Esophagus squamous epithelium (tissue), 5 donors: ENCODE measurements at places on chromosomes 7 and 10.

- no peak for DNase-seq
- H3K36me3 ChIP-seq, result no peaks in the 10 kb centered on the region
- no peaks in the 10 kb centered on the region for H3K4me1 ChIP-seq
- no peak overlapping the region for H3K27ac ChIP-seq
- no peak overlapping the region for H3K4me3 ChIP-seq
Observed at GRCh38 chr10:112025228-112025627, 158.3 kb downstream of the GPAM start.

- H3K27ac ChIP-seq, result peak overlapping the region; percentile 41
- no peak overlapping the region for H3K4me3 ChIP-seq
- peaks cover 12% of the 10 kb centered on the region for H3K4me1 ChIP-seq
Observed at GRCh38 chr10:51302316-51302715, 228.0 kb downstream of the PRKG1 start.

GRCh38 chr7:25216837-25217236 is 11.4 kb downstream of the NPVF start:
- no peak for DNase-seq
- no peak overlapping the region for H3K4me3 ChIP-seq
- H3K4me1 ChIP-seq, result no peaks in the 10 kb centered on the region
- peaks cover 6% of the 10 kb centered on the region for H3K27me3 ChIP-seq

DNA sequence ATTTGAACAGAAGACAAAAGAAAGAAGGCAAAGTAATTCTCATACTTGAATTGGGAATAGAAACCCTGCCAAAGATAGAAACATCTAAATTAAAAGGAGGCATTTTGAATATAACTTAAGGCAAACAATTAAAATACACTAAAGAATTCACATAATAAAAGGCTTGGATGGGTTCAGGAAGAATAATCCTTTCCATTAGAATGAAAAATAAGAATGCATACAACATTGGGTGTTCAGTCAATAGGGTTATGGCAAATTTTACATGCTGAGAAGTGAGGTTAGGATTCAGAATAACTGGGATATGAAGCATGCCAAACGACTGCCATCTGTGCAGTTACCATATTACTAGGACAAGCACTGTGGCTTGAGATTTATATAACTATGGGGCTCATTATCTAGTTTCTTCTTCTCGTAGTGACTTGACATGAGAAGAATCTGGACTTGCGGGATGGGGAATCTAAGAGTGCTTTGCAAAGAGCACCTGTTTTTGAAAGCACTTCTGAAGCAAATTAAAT is 326.5 kb downstream of the THSD7A start:
- H3K4me1 ChIP-seq, result no peaks in the 10 kb centered on the region
- H3K27me3 ChIP-seq, result no peaks in the 10 kb centered on the region
- no peak overlapping the region for H3K27ac ChIP-seq

DNA sequence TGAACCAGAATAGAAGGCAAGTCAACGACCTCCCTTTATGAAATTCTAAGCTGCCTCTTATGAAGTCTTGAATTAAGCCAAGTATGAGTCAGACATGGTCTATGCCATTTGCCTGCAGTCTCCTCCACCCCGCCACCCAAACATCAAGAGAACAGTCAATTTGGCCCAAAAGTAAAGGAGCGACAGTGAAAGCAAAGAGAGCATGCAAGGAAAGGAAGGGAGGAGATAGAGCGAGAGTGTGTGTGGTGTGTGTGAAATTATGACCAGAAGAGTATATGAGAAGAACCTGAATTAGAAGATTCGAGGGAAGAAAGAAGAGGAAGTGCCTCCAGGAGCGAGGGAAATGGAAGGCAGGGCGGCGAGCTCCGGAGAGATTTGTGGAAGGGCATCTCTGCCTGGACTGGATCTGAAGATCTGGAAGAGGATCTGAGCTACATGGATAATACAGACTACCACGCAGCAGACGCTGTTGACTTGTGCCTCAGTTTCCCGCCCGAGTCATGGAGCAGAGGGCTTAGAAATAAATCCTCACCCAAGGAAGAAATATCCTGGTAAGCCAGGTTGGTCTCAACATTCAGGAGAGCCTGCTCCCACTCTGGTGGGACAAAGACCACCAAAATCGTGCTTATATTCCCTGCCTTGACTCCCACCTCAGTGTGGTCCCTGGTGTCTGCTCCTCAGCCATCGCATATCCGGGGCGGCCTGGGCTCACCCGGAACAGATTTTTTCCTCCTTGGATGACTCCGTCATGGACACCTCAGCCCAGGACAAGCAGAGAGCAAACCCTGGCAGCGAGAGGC is 459 bp downstream of the ZDHHC6 start:
- H3K27ac ChIP-seq, result peak overlapping the region; percentile 92
- no peaks in the 10 kb centered on the region for H3K36me3 ChIP-seq
- H3K27me3 ChIP-seq, result no peaks in the 10 kb centered on the region

- H3K36me3 ChIP-seq, result no peaks in the 10 kb centered on the region
- no peak overlapping the region for H3K27ac ChIP-seq
- no peaks in the 10 kb centered on the region for H3K27me3 ChIP-seq
- H3K4me3 ChIP-seq, result no peak overlapping the region
Observed at GRCh38 chr7:3922175-3922635, 621.2 kb downstream of the SDK1 start.

- H3K36me3 ChIP-seq, result no peaks in the 10 kb centered on the region
- no peak overlapping the region for H3K4me3 ChIP-seq
- no peak for DNase-seq
- H3K27ac ChIP-seq, result no peak overlapping the region
- no peaks in the 10 kb centered on the region for H3K4me1 ChIP-seq
Observed at GRCh38 chr10:117444497-117445040, 69.3 kb upstream of the PDZD8 start.

DNA sequence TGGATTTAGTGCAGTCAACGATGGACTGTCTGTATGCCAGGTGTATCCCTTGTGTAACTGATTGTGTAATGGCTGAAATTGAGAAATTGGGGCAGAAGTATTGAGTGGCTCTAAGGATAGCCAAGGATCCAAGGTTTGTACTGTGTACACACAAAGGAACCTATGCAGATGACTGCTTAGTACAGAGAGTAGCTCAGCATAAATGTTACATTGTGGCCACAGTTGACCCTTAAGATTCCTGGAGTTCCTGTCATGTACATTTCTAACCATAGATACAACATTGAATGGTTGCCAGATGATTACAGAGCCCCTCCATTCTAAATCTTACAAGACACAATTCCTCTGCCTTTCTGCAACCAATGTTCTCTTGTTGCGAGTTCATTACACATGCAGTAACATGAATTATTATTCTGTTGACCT is 25.3 kb downstream of the CCDC126 start:
- DNase-seq, result no peak
- H3K27ac ChIP-seq, result no peak overlapping the region
- no peaks in the 10 kb centered on the region for H3K27me3 ChIP-seq
- no peaks in the 10 kb centered on the region for H3K4me1 ChIP-seq

- peaks cover 71% of the 10 kb centered on the region for H3K4me1 ChIP-seq
- peak overlapping the region; percentile 8 for H3K27ac ChIP-seq
- H3K27me3 ChIP-seq, result peaks cover 46% of the 10 kb centered on the region
- peak overlapping the region; percentile 47 for H3K4me3 ChIP-seq
- DNase-seq, result no peak
Observed at GRCh38 chr10:8054244-8054493, 319 bp upstream of the GATA3 start.

- H3K4me3 ChIP-seq, result no peak overlapping the region
- H3K27ac ChIP-seq, result no peak overlapping the region
- H3K4me1 ChIP-seq, result no peaks in the 10 kb centered on the region
- H3K36me3 ChIP-seq, result no peaks in the 10 kb centered on the region
- no peak for DNase-seq
Observed at GRCh38 chr10:60258429-60258797, 131.3 kb downstream of the ANK3 start.

DNA sequence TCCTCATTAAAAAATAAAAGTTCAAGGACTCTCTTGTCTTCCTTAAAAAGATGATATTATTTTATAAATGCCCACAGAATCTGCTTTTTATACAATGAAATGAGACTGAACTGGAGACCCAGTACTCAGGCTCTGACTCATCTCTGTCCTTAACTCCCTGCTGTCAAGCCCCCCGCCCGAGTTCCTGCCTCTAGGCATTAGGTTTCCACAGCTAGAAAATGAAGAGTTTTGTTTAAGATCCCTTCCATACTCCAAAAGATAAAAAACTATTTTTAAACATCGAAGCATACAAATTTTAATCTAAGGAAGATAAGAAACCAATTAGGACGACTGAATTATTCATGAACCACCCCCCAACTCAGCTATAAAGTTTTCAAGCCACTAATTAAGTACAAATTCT is 97.7 kb upstream of the FEZF1 start:
- H3K4me1 ChIP-seq, result no peaks in the 10 kb centered on the region
- DNase-seq, result no peak
- H3K27me3 ChIP-seq, result no peaks in the 10 kb centered on the region
- no peaks in the 10 kb centered on the region for H3K36me3 ChIP-seq
- no peak overlapping the region for H3K4me3 ChIP-seq

- H3K4me1 ChIP-seq, result no peaks in the 10 kb centered on the region
- no peak overlapping the region for H3K27ac ChIP-seq
- H3K4me3 ChIP-seq, result no peak overlapping the region
- H3K36me3 ChIP-seq, result no peaks in the 10 kb centered on the region
- no peak for DNase-seq
- H3K27me3 ChIP-seq, result no peaks in the 10 kb centered on the region
Observed at GRCh38 chr7:42053834-42054233, 183.2 kb downstream of the GLI3 start.

DNA sequence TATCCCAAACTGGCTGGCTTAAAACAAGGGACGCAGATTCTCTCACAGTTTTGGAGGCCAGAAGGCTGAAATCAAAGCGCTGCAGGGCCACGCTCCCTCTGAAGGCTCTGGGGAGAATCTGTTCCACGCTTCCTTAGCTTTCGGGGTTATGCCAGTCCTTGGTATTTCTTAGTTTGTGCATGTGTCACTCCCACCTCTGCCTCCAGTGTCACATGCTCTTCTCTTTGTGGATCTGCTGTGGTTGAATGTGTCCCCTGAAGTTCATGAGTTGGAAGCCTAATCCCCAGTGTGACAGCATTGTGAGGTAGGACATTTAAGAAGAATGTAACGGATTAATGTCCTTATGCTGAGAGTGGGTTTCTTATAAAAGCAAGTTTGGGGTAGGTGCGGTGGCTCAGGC is 29.4 kb upstream of the RHEB start:
- no peak overlapping the region for H3K4me3 ChIP-seq
- no peak overlapping the region for H3K27ac ChIP-seq
- no peak for DNase-seq
- peaks cover 35% of the 10 kb centered on the region for H3K4me1 ChIP-seq
- H3K36me3 ChIP-seq, result no peaks in the 10 kb centered on the region

DNA sequence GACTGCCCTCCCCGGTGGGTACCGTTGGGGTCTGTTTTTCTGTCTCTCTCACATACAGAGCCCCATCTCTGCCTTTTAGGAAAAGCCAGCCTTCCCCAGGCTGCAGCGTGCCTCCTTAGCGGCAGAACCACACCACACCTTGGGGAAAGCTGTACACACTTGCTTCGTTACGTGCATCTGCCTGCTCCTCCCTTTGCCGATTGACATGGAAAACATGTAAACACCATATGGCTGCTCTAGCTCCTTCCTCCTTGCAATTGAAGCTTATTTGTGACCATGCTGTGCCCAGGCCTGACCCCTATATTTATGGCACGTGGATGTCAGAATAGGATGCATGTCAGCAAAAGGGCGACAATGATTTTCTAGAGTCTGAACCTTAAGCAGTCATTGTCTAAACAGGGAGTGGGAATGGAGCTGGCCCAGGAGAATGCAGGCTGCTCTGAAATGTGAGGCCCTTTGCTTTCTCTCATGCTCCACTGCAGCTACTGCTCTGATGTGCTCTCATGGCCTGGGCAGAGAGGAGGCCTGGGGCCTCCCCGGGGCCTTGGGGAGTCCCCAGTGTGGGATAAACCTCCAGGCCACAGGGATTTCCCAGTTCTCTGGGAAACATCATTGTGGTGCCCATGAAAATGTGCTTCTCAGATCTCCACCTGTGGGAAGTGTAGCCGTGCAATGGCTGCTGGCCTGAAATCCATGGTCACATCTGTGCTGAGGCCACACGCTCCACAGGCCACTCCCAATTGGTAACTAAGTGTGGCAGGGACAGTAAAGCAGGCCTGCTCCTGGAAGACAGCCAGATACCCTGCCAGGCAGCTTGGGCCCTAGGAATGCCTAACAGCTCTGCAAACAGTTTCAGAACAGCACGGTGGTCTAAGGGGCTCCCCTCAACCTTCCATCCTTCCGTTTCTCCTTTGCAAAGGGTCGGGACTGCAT is 18.6 kb downstream of the PDE6C start:
- no peak for DNase-seq
- H3K4me1 ChIP-seq, result no peaks in the 10 kb centered on the region
- no peaks in the 10 kb centered on the region for H3K36me3 ChIP-seq
- no peaks in the 10 kb centered on the region for H3K27me3 ChIP-seq

- H3K36me3 ChIP-seq, result no peaks in the 10 kb centered on the region
- no peaks in the 10 kb centered on the region for H3K27me3 ChIP-seq
- DNase-seq, result no peak
- H3K27ac ChIP-seq, result peak overlapping the region; percentile 62
- no peaks in the 10 kb centered on the region for H3K4me1 ChIP-seq
- no peak overlapping the region for H3K4me3 ChIP-seq
Observed at GRCh38 chr7:69177461-69177861, 420.8 kb upstream of the AUTS2 start.

GRCh38 chr10:4074545-4075407 is 289.8 kb upstream of the KLF6 start:
- no peaks in the 10 kb centered on the region for H3K36me3 ChIP-seq
- no peak for DNase-seq
- peak overlapping the region; percentile 55 for H3K27ac ChIP-seq
- no peak overlapping the region for H3K4me3 ChIP-seq

GRCh38 chr10:85612378-85612775 is 754.2 kb downstream of the GRID1 start:
- H3K27me3 ChIP-seq, result no peaks in the 10 kb centered on the region
- no peak overlapping the region for H3K4me3 ChIP-seq
- no peaks in the 10 kb centered on the region for H3K36me3 ChIP-seq
- H3K27ac ChIP-seq, result no peak overlapping the region

DNA sequence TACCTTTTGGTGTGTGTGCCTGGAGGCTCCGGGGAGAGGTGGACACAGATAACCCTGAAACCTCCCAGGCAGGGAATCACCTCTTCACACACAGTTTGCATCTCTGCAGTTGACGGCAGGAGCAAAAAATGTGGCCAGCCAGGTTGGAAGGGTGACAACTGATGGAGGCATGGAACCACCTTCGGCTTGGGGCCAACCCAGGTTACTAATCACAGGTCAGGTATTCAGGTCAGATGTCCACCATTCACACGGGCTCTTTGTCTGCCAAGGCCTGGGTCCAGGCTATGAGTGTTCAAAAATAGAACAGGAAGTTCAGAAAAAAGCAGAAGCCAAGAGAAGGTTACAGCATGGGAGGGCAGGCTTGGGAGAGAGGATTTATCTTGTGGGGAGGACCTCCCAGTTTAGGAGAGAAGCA is 137.2 kb upstream of the EFCAB10 start:
- no peak overlapping the region for H3K4me3 ChIP-seq
- no peaks in the 10 kb centered on the region for H3K27me3 ChIP-seq
- no peak for DNase-seq
- no peaks in the 10 kb centered on the region for H3K36me3 ChIP-seq
- no peak overlapping the region for H3K27ac ChIP-seq
- H3K4me1 ChIP-seq, result peaks cover 8% of the 10 kb centered on the region

- peaks cover 27% of the 10 kb centered on the region for H3K4me1 ChIP-seq
- H3K27ac ChIP-seq, result no peak overlapping the region
Observed at GRCh38 chr10:17033529-17034260, 95.9 kb downstream of the CUBN start.
